ENCODE measurements at places on chromosomes 11 and 22. TPM values are rescaled to one million over a fixed set of nuclear protein-coding genes. Genes with fewer than 3 reads are reported as not detected.
A peak's percentile ranks its signal among the peaks of the same experiment; 100 is the strongest.

Gene RFPL1
- not detected for polyA plus RNA-seq

Gene PTGDR2
- not detected for polyA plus RNA-seq

Gene ADAMTS15
- polyA plus RNA-seq: 0.30 TPM

Gene ZNF215
- polyA plus RNA-seq: 3.3 TPM

Gene MAPK8IP1
- polyA plus RNA-seq: 0.83 TPM

Gene APOL5
- not detected for polyA plus RNA-seq

Gene HIC2
- polyA plus RNA-seq: 1.5 TPM

DNA sequence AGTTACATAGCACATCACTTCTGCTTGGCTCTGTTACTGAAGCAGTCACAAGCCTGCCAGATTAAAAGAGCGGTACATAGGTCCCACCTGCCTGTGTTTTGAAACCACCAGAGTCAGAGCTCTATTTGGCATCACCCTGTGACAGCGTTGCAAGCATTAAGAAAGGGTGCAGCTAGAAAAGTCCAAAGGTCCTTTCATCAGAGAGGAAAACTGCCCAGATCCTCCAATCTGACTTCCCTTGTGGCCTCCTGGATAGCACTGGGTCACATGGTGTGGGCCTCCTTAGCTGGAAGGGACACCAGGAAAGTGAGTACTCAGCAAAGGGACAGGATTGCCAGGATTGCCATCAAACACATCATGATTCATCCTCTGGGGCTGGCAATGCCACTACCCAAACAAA lies 22.9 kb downstream of the STX3 start:
- H3K4me3 ChIP-seq: no peak overlapping the region
- H3K27ac ChIP-seq: no peak overlapping the region
- H3K27me3 ChIP-seq: no peaks in the 10 kb centered on the region

DNA sequence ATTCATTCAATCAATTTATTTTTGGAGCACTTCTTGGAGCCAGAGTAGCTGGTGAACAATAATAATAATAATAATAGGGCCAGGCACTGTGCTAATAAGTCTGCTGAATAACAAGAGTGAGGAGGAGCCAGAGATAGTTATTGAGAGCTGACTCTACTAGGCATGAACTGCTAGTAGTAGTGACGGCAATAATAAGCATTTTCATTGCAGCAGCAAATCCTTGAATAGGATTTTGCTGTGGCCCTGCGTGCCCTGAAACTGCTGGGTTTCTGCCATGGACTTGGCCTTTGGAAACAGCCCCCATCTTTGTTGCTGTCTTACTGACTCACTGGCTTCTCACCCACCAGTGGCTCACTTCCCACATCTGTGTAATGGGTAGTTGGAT lies 545.9 kb downstream of the MIAT start:
- peak overlapping the region; percentile 51 for H3K27ac ChIP-seq
- H3K4me1 ChIP-seq: peaks cover 42% of the 10 kb centered on the region
- no peaks in the 10 kb centered on the region for H3K27me3 ChIP-seq
- DNase-seq: no peak
- H3K36me3 ChIP-seq: no peaks in the 10 kb centered on the region
- H3K4me3 ChIP-seq: no peak overlapping the region

GRCh38 chr11:2519862-2520735 lies 75.3 kb downstream of the KCNQ1 start:
- no peaks in the 10 kb centered on the region for H3K36me3 ChIP-seq
- no peaks in the 10 kb centered on the region for H3K4me1 ChIP-seq

DNA sequence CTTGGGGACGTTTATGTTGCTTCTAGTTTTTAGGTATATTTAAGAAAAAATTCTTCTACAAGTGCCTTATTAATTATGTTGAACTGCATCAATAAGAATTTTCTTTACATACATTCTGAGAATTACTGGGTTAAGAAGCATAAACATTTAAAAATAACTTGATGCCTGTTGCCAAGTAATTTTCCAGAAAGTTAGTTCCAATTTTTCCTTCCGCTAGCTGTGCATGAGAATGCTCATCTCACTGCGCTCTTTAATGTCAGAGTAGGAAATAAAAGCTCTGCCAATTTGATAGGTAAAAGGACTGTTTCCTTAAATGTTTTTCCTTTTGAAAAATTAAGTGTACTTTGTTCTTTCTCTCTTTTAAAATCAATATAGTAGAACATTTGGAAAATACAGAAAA lies 113.1 kb upstream of the ZBED5 start:
- no peaks in the 10 kb centered on the region for H3K4me1 ChIP-seq
- H3K27ac ChIP-seq: no peak overlapping the region
- DNase-seq: no peak
- H3K36me3 ChIP-seq: no peaks in the 10 kb centered on the region
- no peaks in the 10 kb centered on the region for H3K27me3 ChIP-seq

- H3K27me3 ChIP-seq: no peaks in the 10 kb centered on the region
- no peak for DNase-seq
- no peaks in the 10 kb centered on the region for H3K4me1 ChIP-seq
- no peaks in the 10 kb centered on the region for H3K36me3 ChIP-seq
- no peak overlapping the region for H3K4me3 ChIP-seq
These were observed 40.1 kb downstream of the BDNF start for GRCh38 chr11:27660171-27660570.

DNA sequence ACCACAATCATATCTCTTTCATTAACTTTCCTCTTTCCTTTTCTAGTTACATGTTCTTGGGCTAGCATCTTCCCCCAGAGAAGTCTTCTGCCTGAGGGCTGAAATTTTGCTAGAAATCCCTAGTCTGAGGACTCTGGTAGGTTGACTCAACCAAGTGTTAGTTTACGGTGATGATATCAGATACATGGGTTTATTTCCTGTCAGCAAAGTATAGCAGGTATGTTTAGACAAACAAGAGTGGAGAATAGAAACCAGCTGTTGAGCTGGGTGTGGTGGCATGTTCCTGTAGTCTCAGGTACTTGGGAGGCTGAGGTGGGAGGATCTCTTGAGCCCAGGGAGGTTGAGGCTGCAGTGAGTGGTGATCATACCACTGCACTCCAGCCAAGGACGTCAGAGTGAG lies 11.2 kb downstream of the FOLR1 start:
- no peak for DNase-seq
- H3K27ac ChIP-seq: no peak overlapping the region
- peaks cover 3% of the 10 kb centered on the region for H3K4me1 ChIP-seq
- H3K4me3 ChIP-seq: no peak overlapping the region
- no peaks in the 10 kb centered on the region for H3K27me3 ChIP-seq
- no peaks in the 10 kb centered on the region for H3K36me3 ChIP-seq

GRCh38 chr22:27245056-27245455 lies 556.5 kb downstream of the MN1 start:
- H3K27ac ChIP-seq: no peak overlapping the region
- H3K27me3 ChIP-seq: no peaks in the 10 kb centered on the region
- H3K36me3 ChIP-seq: no peaks in the 10 kb centered on the region

- H3K27ac ChIP-seq: no peak overlapping the region
- H3K27me3 ChIP-seq: no peaks in the 10 kb centered on the region
- no peaks in the 10 kb centered on the region for H3K36me3 ChIP-seq
- H3K4me1 ChIP-seq: peaks cover 3% of the 10 kb centered on the region
These were observed 101.1 kb upstream of the GALNT18 start for GRCh38 chr11:11722861-11723260.

- DNase-seq: no peak
- no peaks in the 10 kb centered on the region for H3K36me3 ChIP-seq
- peak overlapping the region; percentile 65 for H3K27ac ChIP-seq
- peaks cover 71% of the 10 kb centered on the region for H3K4me1 ChIP-seq
- no peaks in the 10 kb centered on the region for H3K27me3 ChIP-seq
These were observed 13.0 kb upstream of the MALAT1 start for GRCh38 chr11:65485920-65486219.

DNA sequence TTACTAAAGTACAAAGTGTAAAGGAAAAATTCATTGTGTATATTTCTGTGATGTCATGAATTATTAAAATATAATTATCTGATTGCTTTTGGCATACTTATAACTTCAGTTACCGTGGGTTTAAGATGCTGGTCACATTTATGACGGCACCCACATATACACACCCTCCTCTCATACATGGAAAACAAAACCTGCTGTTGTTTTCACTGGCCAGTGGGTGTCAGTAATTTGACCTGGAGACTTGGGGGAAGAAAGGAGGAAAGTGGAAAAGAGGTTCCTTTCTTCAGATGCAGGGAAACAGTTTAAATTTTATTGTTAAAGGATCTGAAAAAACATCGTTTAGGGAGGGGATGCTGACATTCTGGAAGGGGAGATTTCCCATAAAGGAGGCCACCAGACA lies 742 bp upstream of the BBOX1 start:
- no peaks in the 10 kb centered on the region for H3K36me3 ChIP-seq
- peak overlapping the region; percentile 24 for H3K4me3 ChIP-seq
- no peaks in the 10 kb centered on the region for H3K27me3 ChIP-seq

DNA sequence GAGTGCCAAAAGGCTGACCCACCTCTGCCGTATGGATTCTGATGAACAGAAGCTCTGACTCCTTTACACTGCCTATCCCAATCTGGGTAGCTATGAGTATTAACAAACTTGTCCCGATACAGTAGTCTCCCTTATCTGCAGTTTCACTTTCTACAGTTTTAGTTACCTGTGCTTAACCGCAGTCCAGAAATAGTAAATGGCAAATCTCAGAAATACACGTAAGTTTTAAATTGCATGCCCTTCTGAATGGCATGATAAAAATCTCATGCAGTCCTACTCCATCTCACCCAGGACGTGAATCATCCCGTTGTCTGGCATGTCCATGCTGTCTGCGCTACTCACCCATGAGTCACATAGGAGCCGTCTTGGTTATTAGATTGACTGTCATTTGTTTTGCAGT lies 68.8 kb downstream of the SNX19 start:
- peak overlapping the region; percentile 20 for H3K4me3 ChIP-seq
- no peaks in the 10 kb centered on the region for H3K36me3 ChIP-seq

DNA sequence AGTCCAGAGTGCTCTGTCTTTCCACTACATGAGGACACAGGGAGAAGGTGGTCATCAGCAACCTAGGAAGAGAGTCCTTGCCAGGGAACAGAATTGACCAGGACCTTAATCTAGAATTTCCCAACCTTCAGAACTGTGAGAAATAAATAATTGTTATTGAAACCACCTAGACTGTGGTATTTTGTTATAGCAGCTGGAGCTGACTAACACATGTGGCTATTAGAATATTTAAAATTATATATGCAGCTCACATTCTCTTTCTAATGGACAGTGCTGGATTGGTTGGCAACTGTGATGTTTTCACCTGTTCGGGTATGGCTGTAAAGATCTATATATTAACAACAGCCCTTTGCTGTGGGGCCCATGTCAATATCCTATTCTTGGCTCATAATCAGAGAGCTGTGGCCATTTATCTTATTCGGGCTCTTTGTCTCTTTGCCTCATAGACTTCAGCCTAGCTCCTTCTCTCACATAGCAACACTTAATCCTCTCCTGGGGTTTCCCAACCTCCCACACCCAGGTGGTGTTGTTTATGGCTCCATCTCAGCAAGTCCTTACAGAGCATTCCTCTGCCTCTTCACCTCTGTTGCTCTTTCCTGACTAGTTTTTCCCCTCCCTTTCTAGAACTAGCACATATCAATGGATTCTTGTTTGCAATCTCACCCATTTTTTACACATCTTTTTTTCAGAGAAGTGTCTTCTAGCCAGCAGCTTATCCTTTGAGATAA lies 46.4 kb upstream of the AMOTL1 start:
- peaks cover 3% of the 10 kb centered on the region for H3K36me3 ChIP-seq
- no peak for DNase-seq
- H3K27me3 ChIP-seq: no peaks in the 10 kb centered on the region
- H3K4me3 ChIP-seq: no peak overlapping the region
- peaks cover 16% of the 10 kb centered on the region for H3K4me1 ChIP-seq

GRCh38 chr11:107844041-107844440 lies 14.5 kb downstream of the SLC35F2 start:
- peaks cover 45% of the 10 kb centered on the region for H3K4me1 ChIP-seq
- H3K27ac ChIP-seq: peak overlapping the region; percentile 87
- no peaks in the 10 kb centered on the region for H3K27me3 ChIP-seq

DNA sequence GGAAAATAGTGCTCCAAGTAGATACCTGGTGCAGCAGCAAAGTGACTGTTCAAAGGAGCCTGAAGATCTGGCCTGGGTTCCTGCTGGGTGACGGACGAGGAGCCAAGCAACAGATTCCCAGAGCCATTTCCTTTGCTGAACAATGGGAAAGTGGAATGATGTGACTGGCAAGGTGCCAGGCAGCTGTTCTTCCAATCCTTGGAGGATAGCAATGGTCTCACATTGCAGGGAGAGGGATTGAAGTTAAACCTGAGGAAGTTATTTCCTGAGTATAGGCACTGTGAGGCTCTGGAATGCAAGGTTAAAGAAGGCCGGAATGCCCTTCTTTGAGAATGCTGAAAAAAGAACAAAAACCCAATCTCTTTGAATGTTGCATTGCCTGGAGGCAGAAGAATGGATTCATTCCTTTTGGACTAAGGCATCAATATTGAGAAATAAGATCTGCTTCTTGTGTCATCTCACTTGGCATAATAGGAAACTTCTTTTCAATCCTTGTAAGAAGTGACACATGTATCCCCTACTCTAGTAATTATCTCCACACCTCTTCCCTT lies 223.8 kb downstream of the BLID start:
- H3K36me3 ChIP-seq: no peaks in the 10 kb centered on the region
- peak; percentile 55 for DNase-seq
- no peaks in the 10 kb centered on the region for H3K27me3 ChIP-seq
- peak overlapping the region; percentile 8 for H3K27ac ChIP-seq

GRCh38 chr11:111623527-111624030 lies 21.3 kb downstream of the SIK2 start:
- H3K27me3 ChIP-seq: no peaks in the 10 kb centered on the region
- no peak for DNase-seq
- peak overlapping the region; percentile 2 for H3K27ac ChIP-seq
- H3K36me3 ChIP-seq: no peaks in the 10 kb centered on the region
- no peak overlapping the region for H3K4me3 ChIP-seq

- H3K4me1 ChIP-seq: no peaks in the 10 kb centered on the region
- H3K4me3 ChIP-seq: no peak overlapping the region
- no peak for DNase-seq
These were observed 83.0 kb downstream of the MYO7A start for GRCh38 chr11:77211040-77211451.

DNA sequence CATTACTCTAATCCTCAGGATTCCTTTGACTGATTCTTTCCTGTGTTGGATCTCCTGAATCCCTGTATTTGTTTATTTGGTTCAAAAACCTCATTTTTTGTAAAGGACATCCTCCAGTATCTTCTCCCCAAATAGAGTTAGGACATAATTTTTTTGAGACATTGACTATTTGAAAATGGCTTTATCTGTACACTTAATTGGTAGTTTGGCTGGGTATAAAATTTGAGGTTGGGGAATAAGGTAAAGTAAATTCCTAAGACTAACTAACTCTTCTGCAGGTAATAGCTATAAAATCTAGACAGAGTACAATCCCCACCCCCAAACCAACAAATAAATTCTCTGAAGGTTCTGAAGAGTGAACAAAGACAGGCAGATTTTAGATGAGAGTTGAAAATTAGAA lies 114.4 kb downstream of the CTTN start:
- no peak overlapping the region for H3K27ac ChIP-seq
- H3K36me3 ChIP-seq: no peaks in the 10 kb centered on the region
- no peak overlapping the region for H3K4me3 ChIP-seq
- DNase-seq: no peak

Data from keratinocyte (primary cell).